Activated CD4-positive, alpha-beta T cell treated with anti-CD3 and anti-CD28 coated beads, Interleukin-2, amount 10 ng/mL, durations not matched to agents 24 days and 14 days (primary cell): ENCODE measurements at places on chromosomes 3 and 15.

GRCh38 chr3:56467801-56468183 lies 475 bp downstream of the ERC2 start:
- H3K27me3 ChIP-seq: peaks cover 61% of the 10 kb centered on the region
- H3K4me1 ChIP-seq: peaks cover 3% of the 10 kb centered on the region
- no peak for DNase-seq
- no peak overlapping the region for H3K4me3 ChIP-seq

DNA sequence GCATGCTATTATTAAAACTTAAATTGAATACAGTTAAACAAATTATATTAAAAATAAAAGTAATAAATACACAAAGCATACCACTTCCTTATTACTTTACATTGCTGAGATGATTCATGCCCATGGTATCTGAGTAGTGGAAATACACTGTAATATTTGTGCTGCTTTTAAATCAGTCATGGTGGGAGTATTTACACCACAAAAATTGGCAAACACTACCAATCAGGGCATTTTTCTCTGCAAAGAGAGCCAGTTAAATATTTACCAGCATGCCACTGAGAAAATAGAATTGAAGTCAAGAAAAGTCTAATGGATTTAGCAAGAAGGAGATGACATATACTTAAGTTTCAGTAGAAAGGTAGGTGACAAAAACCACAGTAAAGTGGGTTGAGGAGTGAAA lies 19.6 kb downstream of the PPARG start:
- no peaks in the 10 kb centered on the region for H3K36me3 ChIP-seq
- peaks cover 26% of the 10 kb centered on the region for H3K27me3 ChIP-seq
- H3K4me1 ChIP-seq: peaks cover 17% of the 10 kb centered on the region
- peak overlapping the region; percentile 6 for H3K27ac ChIP-seq
- H3K4me3 ChIP-seq: no peak overlapping the region
- DNase-seq: no peak

DNA sequence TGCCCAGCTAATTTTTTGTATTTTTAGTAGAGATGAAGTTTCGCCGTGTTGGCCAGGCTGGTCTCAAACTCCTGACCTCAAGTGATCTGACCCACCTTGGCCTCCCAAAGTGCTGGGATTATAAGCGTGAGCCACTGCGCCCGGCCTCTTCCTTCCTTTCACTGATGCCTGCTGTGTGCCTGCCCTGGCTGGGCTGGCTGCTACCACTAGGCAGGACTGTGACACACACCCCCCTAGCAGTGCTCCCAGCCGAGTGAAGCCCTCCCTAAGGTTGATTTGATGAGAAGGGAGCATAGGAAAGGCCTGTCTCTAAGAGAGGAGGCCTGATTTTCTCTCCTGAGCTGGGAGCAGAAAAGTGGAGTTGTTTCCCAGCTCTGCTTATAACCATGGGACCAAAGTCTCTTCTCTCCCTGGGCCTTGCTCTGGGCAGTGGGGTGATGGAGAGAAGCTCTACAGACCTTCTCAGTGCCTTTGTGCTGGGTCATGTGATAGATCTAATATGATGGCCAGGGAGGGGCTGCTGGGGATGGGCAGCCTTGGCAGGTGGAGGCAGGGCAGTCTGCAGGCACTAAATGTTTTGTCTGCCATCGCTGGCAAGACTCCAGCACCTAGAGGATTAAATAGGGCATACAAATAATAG lies 20.1 kb upstream of the SFMBT1 start:
- DNase-seq: no peak
- peaks cover 2% of the 10 kb centered on the region for H3K4me1 ChIP-seq
- no peak overlapping the region for H3K27ac ChIP-seq
- H3K4me3 ChIP-seq: no peak overlapping the region
- no peaks in the 10 kb centered on the region for H3K36me3 ChIP-seq

DNA sequence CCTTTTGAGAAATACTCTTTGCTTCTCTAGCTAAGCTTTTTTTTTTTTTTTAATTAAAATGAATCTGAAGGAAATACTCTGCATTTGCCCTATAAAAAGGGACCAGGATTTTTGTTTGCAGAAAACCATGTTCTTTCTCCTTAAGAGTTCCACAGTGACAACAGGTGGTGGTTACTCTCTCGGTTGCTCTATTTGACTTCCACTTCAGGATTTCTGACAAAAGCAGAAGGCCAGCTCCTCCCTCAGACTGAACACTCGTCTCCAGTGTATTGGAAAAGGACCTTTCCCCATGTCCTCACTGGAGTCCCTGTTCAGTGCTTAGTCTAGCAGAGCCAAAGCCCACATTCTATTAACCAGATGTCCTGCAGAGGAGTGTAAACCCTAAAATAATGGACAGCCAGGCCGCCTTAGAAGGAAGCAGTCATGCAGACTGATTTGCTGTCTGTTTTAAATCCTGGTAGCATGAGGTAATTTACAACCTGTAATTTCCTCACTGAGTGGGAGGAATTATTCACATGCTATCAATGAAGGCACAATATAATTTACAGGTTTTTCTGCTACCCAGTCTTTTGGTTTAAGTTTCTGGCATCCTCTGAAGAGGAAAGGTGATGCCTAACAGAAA lies 599.3 kb downstream of the PYDC2 start:
- no peak overlapping the region for H3K27ac ChIP-seq
- H3K4me3 ChIP-seq: no peak overlapping the region

DNA sequence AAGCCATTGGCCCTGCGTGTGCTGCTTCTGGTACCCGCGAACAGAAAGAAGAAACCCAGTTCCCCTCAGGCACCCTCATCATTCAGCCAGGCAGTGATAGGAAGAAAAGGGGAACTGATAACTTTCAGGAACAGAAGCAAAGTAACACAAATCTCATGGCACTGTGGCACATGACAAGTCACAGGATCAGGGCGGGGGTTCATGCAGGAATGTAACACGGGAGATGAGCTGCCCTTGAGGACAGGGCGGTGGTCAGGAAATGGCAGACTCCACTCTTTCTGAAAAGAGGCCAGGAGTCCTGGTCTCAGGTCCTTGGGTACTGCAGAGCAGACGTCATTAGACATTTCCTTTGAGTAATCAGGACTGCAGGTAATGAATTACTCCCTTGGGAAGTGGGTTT lies 95.5 kb downstream of the CCNL1 start:
- H3K4me1 ChIP-seq: peaks cover 15% of the 10 kb centered on the region
- peaks cover 22% of the 10 kb centered on the region for H3K27me3 ChIP-seq
- no peak for DNase-seq
- no peaks in the 10 kb centered on the region for H3K36me3 ChIP-seq

DNA sequence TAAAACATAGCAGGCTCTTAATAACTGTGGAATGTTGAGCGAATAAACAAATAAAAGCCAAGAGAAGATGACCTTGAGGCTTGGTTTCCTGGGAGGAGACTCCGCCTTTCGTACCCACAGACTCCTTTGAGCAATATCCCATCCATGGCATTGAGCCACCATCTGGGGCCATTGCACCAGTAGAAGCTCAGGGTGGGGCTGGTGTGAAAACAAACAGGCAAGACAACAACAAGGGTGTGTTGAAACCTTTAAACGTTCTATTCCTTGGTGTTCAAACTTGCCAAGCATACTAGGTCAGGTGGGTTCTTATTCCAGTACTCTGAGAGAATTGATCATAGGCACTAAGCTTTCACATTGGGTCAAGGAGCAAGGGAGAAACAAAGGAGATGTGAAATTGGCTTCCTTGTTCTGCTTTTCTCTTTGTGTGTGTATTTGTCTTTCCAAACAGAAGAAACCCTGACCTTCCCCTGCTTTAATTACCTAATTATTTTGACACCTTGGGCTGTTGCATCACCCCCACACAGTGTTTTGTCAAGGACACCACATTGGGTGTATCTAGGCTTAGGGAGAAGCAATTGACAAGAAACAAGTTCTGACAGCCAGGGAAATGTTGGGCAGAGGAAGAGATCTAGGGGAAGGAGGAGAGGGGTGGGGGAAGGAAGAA lies 105.1 kb upstream of the BCL6 start:
- H3K36me3 ChIP-seq: peaks cover 9% of the 10 kb centered on the region
- H3K4me1 ChIP-seq: peaks cover 10% of the 10 kb centered on the region
- no peak for DNase-seq
- no peak overlapping the region for H3K4me3 ChIP-seq
- H3K27me3 ChIP-seq: no peaks in the 10 kb centered on the region

DNA sequence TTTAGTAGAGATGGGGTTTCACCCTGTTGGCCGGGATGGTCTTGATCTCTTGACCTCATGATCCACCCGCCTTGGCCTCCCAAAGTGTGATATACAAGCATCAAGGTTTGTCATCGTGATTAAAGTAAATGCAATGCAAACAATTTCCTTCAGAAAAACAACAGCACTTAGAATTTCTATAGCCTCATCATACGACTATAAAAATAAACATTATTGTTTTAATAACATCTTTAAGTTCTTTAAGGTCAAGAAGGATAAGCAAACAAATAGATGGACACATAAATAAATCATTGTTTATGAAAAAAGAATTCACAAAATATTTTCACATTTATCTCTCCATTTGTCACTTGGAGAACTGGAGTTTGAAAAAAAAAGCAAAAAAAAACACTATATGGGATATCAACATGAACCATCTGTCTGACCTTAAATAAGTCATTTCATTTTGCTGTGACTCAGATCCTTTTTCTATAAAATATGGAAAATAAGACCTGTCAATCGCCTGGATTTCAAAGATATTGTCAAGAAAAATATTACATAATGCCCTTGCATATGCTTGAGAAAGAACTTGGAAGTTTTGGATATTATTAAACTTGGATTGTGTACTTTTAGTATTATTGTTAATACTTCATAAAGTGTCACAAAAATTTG lies 642.0 kb upstream of the KCNMB2 start:
- no peaks in the 10 kb centered on the region for H3K27me3 ChIP-seq
- H3K4me3 ChIP-seq: no peak overlapping the region
- no peak for DNase-seq
- no peaks in the 10 kb centered on the region for H3K4me1 ChIP-seq
- no peak overlapping the region for H3K27ac ChIP-seq

DNA sequence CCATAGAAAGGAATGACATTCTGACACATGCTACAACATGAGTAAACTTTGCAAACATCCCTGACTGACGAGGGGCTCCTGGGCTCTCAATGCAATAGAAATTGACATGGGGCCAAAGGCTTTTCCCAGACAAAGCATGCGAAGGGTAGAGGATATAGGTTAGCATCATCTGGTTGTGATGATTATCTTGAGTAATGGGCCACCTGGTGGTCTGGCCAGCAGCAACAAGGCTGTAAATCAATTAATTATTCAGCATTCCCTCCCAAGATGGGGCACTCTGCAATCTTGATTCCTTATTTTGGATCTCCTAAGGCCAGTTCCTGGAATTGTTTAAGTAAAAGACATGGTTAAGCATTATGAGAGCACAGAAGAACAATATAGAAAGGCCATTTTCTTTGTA lies 99.2 kb downstream of the AGBL1 start:
- no peaks in the 10 kb centered on the region for H3K4me1 ChIP-seq
- no peak overlapping the region for H3K4me3 ChIP-seq
- H3K27ac ChIP-seq: no peak overlapping the region
- peaks cover 19% of the 10 kb centered on the region for H3K27me3 ChIP-seq
- no peak for DNase-seq
- no peaks in the 10 kb centered on the region for H3K36me3 ChIP-seq

DNA sequence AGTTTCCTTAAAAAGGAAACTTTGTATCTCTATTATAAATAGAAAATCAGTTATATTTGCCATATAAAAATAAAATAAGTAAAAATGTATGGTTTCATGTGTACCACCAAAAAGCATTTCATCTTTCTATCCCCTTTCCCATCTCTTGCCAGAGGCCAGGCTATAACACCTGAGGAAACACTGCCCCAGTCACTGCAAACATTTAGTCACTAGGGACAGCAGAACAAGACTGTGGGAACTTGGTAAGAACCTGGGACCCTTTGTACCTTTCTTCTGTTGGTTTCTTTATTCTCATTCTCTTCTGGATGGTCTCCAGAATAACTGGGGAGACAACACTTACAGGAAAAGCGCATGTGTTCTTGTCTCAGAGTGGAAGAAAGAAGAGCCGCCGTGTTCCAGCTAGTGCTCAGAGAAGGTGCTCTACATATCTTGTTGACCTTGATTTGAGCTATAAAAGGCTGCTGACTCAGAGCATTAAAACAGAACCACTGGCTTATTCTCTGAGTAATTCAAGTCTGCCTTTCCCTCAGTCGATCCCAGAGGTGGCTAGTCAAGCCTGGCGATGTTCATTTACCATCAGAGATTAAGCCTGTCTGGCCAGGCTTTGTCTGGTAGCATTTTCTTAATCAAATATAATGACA lies 361.6 kb downstream of the RBMS3 start:
- H3K4me1 ChIP-seq: no peaks in the 10 kb centered on the region
- no peaks in the 10 kb centered on the region for H3K27me3 ChIP-seq
- no peak overlapping the region for H3K27ac ChIP-seq
- DNase-seq: no peak

GRCh38 chr3:191412759-191413158 lies 48.2 kb upstream of the PYDC2 start:
- peaks cover 3% of the 10 kb centered on the region for H3K4me1 ChIP-seq
- H3K4me3 ChIP-seq: no peak overlapping the region
- H3K36me3 ChIP-seq: no peaks in the 10 kb centered on the region
- DNase-seq: peak; percentile 36

DNA sequence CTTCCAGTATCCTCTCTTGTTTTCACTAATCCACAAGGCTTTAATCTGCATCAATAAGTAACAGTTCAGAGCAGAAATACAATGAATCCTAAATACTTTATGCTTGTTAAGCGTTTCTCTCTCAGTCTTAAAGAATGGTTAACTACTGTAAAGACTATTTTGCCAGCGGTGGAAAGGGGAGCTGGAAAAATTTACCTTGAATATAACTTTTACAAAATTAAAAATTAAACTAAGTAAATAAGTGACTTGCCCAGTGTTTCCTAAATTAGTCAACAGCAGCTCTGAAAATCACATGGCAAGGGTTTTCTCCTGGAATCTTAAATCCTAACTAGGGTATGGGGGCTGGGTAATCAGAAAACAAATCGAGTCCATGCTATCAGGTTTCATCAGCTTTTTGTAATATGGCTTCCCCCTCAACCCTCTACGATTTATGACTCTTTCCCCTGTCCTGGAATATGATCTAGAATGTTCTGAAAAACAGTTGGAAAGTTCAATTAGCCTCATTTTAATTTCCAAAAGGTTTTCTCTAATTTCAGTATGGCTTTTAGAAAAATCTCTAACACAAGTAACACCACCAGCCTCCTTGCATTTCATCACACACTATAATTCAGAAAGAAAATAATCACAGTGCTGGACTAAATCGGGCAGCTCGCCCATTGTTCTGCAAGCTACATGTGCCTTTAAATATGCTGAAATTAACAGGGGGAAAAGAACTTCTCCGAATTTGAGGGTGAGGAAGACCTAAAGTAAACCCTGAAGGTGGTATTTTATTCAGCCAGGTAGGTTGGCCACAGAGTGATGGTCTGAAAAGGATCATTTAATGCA lies 133.5 kb downstream of the ADAMTS9 start:
- H3K27ac ChIP-seq: no peak overlapping the region
- no peaks in the 10 kb centered on the region for H3K4me1 ChIP-seq
- DNase-seq: no peak
- no peaks in the 10 kb centered on the region for H3K36me3 ChIP-seq

DNA sequence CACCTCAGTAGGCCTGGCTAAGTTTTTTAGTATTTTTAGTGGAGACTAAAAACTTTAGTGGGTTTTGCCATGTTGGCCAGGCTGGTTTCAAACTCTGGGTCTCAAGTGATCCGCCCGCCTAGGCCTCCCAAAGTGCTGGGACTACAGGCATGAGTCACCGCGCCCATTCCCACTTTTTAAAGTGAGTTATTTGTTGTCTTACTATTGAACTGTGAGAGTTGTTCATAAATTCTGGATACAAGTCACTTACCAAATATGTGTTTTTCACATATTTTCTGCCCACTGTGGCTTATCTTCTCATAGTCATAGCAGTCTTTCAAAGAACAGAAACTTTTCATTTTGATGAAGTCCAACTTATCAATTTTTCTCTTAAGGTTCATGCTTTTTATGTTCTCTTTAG lies 29.9 kb upstream of the SPSB4 start:
- peaks cover 19% of the 10 kb centered on the region for H3K4me1 ChIP-seq
- H3K27me3 ChIP-seq: peaks cover 18% of the 10 kb centered on the region
- no peak overlapping the region for H3K4me3 ChIP-seq
- H3K27ac ChIP-seq: no peak overlapping the region
- no peak for DNase-seq
